GM12878 (cell line): ENCODE measurements at places on chromosomes 2 and 18. TPM values are rescaled to one million over a fixed set of nuclear protein-coding genes. Genes with fewer than 3 reads are reported as not detected.

GRCh38 chr2:96556441-96557330, 20.1 kb downstream of the ARID5A start:
- DNase-seq, result no peak
- H3K27me3 ChIP-seq, result no peaks in the 10 kb centered on the region
- no peak overlapping the region for H3K27ac ChIP-seq
- H3K4me1 ChIP-seq, result no peaks in the 10 kb centered on the region
- H3K4me3 ChIP-seq, result no peak overlapping the region

- DNase-seq, result no peak
- H3K27me3 ChIP-seq, result no peaks in the 10 kb centered on the region
- no peak overlapping the region for H3K4me3 ChIP-seq
- H3K27ac ChIP-seq, result no peak overlapping the region
- H3K4me1 ChIP-seq, result no peaks in the 10 kb centered on the region
- H3K36me3 ChIP-seq, result no peaks in the 10 kb centered on the region
These were observed 99.5 kb downstream of the MAP4K4 start for GRCh38 chr2:101796825-101797600.

DNA sequence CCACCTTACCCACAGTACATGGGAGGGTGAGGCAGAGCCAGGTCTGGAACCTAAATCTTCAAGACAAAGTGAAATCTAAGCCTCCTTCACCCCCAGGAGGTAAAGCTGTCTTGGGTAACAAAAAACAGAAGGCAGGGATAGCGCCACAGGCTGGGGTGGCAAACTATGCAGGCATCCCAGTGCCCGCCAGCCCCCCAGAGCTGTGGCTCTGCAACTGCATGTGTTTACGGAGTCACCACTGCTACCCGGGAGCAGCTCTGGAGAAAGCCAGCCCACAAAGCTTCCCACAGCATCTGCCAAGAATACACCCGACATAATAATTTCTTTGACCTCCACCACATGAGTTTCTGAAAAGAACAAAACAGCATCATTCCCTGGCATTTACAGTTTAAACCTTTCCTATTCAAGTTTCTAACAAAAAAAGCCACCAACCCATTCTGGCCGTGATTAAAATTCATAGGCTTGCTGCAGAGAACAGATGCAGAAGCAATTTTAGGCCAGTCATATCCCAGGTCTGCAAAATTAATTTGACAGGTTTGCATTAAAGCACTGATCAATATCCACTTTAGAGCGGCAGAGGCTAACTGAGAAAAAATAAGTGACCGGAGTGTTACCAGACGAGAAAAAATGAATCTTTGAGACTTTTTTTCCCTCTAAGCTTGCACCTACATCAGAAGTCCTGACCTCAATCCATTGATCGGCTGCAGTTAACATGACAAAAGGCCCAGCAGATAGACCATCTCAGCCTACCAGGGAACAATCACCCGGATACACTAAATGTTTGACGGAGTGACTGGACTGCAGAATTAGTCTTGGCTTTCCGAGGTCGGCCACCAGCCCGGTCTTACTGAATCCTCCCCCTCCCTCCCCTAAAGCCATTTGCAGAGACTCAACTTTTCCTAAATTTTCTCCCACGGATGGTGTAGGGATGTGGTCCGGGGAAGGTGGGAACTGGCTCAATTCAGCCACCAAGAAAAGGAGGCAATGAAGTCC, 309.6 kb upstream of the SKOR2 start:
- H3K4me1 ChIP-seq, result no peaks in the 10 kb centered on the region
- H3K4me3 ChIP-seq, result no peak overlapping the region
- no peak for DNase-seq
- H3K27ac ChIP-seq, result no peak overlapping the region
- H3K36me3 ChIP-seq, result no peaks in the 10 kb centered on the region
- no peaks in the 10 kb centered on the region; the same call in none of the 2 replicates for H3K27me3 ChIP-seq

SS18 gene
- 56.7 and 58.1 TPM in 2 replicates for total RNA-seq

GRCh38 chr2:144096531-144096930, 423.4 kb downstream of the ZEB2 start:
- H3K27me3 ChIP-seq, result no peaks in the 10 kb centered on the region
- no peak overlapping the region for H3K4me3 ChIP-seq
- H3K4me1 ChIP-seq, result no peaks in the 10 kb centered on the region

RNF144A gene
- 0.80 and 1.4 TPM in 2 replicates for total RNA-seq
